Renal cortex interstitium (tissue), 15 donors: ENCODE measurements at places on chromosomes 4 and X.
A peak's percentile ranks its signal among the peaks of the same experiment; 100 is the strongest.

DNA sequence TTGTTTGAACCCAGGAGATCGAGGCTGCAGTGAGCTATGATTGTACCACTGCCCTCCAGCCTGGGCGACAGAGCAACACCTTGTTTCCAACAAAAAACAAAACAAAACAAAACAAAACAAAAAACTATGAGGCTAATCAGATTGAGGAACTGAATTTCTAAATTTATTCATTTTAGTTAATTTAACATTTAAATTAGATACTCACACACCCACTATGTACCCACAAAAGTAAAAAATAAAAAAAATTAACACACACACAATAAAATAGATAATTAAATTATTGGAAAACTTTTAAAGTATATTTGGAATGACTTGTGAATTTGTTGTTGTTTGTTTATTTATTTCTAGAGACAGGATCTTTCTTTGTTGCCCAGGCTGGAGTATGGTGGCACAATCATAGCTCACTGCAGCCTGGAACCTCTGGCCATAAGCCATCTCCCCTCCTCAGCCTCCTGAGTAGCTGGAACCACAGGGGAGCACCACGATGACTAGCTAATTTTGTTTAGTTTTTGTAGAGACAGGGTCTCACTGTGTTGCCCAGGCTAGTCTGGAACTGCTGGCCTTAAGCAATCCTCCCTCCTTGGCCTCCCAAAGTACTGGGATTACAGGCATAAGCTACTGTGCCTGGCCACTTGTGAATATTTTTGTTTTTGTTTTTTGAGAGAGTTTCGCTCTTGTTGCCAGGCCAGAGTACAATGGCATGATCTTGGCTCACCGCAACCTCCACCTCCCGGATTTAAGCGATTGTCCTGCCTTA, 9.8 kb upstream of the ZNF157 start:
- no peak for DNase-seq

DNA sequence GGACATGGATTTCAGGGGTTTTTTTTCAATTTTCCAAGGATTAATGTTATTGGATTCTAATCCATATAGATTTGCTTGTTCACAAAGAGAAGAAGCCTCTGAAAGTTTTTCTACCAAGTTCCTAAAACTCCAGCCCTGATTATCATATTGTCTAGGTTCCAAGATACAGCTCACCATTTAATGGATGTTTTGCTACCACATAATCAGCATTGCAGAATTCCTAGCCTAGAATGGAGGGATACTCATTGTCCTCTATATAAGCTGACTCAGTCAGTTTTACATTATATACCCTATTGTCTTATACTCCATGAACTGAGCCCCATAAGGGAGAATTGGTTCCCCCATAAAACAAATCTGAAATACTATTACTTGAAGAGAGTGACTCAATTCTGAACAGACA, 664.7 kb upstream of the FAM241A start:
- DNase-seq, result no peak

DNA sequence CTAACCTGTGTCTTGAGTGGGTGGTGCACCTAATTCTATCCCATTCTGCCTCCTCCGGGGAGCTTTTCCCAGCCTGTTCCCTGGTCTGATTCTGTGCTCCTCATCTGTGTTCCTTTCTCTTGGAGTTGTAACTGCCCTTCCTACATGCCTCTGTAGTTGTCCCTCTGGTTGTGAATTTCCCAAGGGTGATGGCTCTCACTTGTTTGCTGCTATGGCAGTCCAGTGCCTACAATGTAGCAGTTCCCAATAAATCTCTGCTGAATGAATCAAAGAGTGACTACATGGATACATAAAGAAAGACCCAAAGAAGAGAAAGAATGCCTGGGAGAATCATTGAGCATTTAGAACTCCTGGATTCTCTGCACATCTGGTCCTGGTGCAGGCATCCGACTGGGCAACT, 141.6 kb downstream of the HS3ST1 start:
- no peak for DNase-seq

GRCh38 chrX:74506317-74507115, 85.2 kb downstream of the SLC16A2 start:
- DNase-seq, result no peak

DNA sequence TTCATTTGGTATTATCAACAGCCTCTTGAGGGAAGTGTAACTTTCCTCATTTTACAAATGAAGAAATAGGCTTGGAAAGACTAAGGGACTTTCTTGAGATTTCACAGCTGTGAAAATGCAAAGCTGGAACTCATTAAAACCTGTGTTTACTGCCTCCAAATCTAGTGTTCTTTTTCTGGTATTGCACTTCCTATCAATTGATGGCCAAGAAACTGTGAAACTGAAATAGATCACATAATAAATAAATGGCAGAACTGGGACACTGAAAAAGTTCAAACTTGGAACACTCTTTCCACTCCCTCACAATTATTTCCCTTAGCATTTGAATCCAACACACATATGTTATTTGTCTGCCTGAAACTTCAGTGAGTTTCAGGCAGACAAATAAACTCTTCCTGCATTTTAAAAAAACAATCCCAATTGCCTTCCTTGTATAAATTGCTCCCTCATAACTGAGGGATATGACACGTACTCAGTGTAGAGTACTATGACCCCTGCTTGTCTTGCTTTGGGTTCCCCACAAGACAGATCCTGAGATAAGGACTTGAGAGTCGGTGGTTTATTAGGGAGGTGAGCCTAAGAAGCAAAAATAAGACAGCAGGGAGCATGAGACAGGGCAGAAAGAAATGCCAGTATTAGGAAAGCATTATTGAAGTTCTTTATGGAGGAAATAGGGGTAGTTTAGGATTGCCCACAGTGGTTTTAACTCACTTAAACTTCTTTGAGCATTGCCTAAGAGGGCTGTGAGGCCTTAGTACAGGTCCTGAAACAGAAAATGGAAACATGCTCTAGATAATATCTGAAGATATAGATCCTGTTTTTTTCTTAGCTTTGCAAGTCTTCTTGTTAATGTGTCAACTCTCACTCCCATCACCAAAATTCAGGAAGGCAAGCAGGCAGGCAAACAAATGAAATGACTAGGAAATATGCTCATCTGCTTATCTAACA, 33.9 kb downstream of the RTL3 start:
- peak; percentile 25 for DNase-seq

DNA sequence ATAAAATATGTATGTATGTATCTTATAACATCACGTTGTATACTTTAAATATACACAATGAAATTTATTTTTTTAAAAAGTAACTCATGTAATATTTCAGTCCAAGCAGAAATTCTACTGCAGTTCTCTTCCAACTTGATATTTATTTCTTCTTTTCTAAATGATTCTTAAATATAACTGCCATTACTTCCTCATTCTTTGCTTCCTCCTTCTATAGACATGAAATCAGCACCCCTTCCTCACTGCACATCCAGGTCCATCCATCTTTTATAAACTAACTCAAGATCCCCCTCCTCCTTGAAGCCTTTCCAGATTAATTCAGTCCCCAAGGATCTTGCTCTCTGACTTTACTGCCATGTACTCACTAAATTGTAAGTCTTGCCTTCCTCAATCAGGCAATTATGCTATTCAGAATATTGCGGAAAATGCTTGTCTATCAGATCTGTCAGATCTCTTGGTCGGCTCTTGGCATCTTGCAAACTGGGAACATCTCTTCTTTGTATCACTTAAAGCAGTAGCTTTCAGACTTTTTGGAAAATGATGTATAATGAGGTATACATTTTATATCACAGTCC, 3.7 kb downstream of the GPRIN3 start:
- no peak for DNase-seq

DNA sequence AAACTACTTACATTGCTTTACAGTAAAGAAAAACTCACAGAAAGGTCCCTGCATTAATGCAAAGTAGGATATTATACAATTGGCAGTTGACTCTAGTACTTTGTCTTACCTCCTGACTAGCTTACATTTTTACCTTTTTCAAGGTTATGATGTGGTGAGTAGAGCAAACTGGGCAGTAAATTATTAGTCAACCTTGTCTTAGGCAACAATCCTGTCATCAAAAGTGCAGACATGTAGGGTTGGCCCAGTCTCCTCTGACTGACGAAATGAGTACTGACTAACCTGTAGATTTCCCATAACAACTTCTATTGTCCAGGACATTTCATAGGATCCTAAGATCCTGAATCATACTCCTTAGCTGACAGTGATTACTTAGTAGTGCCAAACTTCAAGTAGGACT, 142.0 kb upstream of the NUDT6 start:
- DNase-seq, result no peak

- DNase-seq, result no peak
Observed at GRCh38 chrX:21657318-21658151, 595 bp downstream of the KLHL34 start.

DNA sequence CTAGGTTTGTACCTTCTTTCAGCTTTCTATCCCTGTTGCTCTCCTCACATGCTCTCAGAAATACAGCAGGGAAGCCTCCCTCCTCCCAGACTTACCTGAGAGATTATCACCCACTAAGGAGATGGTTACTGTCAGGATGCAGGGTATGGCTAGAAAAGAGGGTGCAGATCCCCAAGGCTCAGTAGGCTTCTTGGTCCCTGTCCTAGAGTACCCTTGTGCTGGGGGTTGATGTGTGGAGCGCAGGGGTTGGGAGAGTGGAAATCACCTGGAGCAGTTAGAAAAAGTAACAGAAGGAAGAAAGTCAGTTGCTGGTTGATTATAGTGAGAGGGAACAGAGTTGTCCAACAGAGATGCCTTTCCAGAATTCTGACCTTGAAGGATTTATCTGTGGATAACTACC, 80.2 kb downstream of the CNGA2 start:
- no peak for DNase-seq

- DNase-seq, result no peak
Observed at GRCh38 chr4:67719953-67720617, 19.1 kb upstream of the UBA6 start.

DNA sequence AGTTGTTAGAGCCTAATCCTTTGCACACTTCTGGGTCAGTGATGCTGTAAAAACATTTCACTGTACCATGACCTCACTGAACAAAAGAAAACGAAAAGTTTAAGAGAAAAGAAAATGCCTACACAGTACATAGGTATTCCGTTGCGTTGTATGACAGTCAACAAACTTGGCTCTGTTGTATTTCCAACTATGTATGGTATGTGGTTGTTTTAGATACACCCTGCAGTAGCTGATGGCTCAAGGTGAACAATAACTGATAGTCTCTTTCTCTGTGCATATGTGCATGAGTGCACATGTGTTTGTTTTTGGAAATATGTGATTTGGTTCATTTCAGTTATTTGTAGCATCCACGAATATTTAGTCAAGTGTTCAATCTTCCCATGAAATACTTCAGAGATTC, 176.0 kb downstream of the BMPR1B start:
- DNase-seq, result no peak

DNA sequence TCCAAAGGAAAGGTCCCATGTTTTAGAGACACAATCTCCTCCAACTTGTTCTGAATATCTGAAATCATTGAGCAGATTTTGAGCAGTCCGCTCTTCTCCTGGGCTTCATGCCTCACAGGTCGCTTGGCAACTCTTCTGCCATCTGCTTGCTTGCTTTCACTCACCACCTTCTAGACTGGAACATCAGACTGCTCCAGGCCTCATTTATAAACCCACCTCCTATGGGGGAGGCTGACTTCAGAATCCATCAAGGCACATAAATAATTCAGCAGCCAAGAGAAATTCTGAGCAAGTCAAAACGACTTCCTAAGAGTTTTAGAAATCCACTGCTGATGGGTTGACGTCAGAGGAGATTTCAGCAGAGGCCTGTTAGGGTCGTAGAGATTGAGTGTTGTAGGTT, 64.1 kb downstream of the FAM184B start:
- DNase-seq, result no peak

- no peak for DNase-seq
Observed at GRCh38 chr4:3435686-3435956, 6.1 kb upstream of the HGFAC start.

GRCh38 chrX:68995780-68996551, 167.1 kb downstream of the EFNB1 start:
- peak; percentile 53 for DNase-seq

DNA sequence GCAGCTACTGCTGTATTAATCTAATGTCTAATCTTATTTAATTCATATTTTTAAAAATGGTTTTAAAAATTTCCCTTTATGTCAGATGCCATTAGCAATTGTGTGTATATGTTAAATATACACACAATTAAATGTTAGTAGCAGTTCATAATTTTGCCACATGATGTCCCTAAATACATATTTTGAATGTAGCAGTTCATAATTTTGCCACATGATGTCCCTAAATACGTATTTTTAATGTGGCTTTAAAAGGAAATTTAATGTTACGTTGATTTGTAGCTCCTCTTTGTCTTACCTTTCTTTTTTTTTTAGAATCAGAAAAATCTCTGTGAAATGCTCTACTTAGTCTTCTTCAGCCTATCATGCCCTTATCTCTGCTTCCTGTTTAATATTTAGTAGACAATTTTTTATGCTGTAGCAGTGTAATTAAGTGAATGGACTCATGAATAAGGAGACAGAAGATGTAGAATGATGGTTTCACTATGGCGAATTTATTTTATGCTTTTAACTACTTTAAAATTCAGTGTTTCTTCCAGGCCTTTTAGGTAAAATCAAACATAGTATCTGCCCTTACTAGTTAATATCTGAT, 26.1 kb downstream of the RBM46 start:
- peak; percentile 1 for DNase-seq

- no peak for DNase-seq
Observed at GRCh38 chr4:137300776-137301175, 231.5 kb downstream of the PCDH18 start.

DNA sequence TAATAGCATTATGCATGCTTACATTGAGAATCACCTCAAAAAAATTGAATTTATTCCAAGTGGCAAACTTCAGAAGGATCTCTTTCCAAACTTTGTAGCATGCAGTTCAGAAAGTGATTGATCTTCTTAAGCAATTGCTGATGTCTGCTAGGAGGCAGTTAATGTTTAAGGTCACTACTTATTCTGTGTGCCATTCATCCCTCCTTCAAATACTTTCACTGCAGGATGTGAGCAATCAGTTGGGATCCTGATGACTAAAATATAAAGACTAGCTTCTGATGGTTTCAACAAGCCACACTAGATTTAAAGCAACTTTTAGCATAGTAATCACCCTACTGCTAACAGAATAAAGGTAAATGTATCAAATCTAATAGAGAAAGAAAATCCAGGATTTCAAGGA, 414.1 kb downstream of the ADGRL3 start:
- no peak for DNase-seq

GRCh38 chr4:55539658-55540057, 7.1 kb downstream of the CLOCK start:
- DNase-seq, result no peak

- no peak for DNase-seq
Observed at GRCh38 chr4:41257906-41258305, 1.2 kb downstream of the UCHL1 start.

DNA sequence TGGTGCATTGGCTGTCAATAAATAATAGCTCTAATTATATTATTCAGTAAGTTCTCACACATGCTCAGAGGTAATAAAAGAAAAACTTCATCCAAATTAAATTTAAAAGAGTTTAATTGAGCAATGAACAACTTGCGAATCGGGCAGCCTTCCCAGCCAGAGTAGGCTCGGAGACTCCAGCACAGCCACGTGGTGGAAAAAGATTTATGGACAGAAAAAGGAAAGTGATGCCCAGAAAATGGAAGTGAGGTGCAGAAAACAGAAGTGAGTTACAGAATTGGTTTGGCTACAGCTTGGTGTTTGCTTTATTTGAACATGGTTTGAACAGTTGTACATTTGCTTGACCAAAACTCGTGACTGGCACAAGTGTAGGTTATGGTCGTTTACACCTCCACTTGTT, 13.6 kb upstream of the BOD1L1 start:
- no peak for DNase-seq

- no peak for DNase-seq
Observed at GRCh38 chrX:45794995-45795337, 594.3 kb upstream of the DIPK2B start.
